ENCODE measurements at places on chromosomes 7 and 10. TPM values are rescaled to one million over a fixed set of nuclear protein-coding genes. Genes with fewer than 3 reads are reported as not detected.

FBXW4 gene
- total RNA-seq = 18.7 TPM

SFTPA2 gene
- total RNA-seq = 0.86 TPM

CDHR1 gene
- not detected for total RNA-seq

TUBB8 gene
- 0.34 TPM for total RNA-seq

FAM25C gene
- not detected for total RNA-seq

CYP3A7 gene
- total RNA-seq = 0.86 TPM

KIAA1549 gene
- 7.2 TPM for total RNA-seq

CAMK2G gene
- total RNA-seq = 58.1 TPM

GSTO2 gene
- 26.7 TPM for total RNA-seq

TDRD1 gene
- total RNA-seq = not detected

LLCFC1 gene
- not detected for total RNA-seq

CLDN3 gene
- 122 TPM for total RNA-seq

SEMA4G gene
- total RNA-seq = 15.9 TPM

NKX1-2 gene
- total RNA-seq = not detected

PTPN12 gene
- total RNA-seq = 65.9 TPM

HKDC1 gene
- 112 TPM for total RNA-seq

ASB15 gene
- total RNA-seq = not detected

METTL2B gene
- 30.0 TPM for total RNA-seq

WIPF3 gene
- 4.9 TPM for total RNA-seq

CTAGE4 gene
- 20.0 TPM for total RNA-seq

BNIP3 gene
- 7.9 TPM for total RNA-seq

UPK3B gene
- total RNA-seq = 6.0 TPM

SHH gene
- total RNA-seq = 1.1 TPM

ETV1 gene
- 45.9 TPM for total RNA-seq

C10orf62 gene
- total RNA-seq = 1.5 TPM

CFAP46 gene
- total RNA-seq = not detected

EMX2 gene
- total RNA-seq = not detected

ZDHHC16 gene
- 27.7 TPM for total RNA-seq

All from Calu3 (cell line).